ENCODE measurements at places on chromosomes 4 and X.

DNA sequence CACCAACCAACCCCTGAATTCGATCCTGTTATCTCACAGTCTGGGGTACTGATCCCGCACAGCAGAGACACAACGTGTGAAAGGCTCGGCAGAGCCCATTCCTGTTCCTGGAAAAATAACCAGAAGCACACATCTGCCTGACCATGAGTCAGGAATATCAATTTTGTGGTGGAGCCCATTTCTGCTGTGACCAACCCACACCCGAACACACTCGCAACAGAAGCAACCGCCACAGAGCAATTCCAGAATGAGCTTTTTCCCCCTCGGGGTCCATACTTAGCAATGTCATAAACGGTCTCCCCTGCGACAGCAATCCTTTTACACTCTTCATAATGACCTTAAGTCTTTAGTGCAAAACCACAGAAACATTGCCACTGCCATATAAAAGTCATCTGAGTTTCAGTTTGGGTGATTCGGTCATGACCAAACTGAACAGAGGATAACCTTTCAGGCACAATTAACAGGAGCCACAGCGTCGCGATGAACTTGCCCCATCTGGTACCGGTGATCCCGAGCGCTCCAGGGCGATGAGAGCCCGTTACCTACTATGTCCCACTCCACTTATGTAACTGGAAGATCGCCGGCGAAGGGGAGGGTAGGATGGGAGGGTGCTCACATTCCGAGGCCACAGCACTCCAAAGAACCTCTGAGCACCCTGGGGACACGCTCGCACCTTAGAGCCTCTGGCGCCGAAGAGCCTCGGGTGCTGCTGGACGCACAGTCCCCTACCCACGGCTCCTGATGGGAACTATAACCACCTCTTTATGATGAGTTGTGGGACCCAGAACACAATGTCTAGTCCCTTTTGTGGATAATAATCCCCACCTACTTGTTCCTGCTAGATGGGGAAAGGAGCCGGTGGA is 1.1 kb downstream of the MECP2 start:
- no peak for DNase-seq

DNA sequence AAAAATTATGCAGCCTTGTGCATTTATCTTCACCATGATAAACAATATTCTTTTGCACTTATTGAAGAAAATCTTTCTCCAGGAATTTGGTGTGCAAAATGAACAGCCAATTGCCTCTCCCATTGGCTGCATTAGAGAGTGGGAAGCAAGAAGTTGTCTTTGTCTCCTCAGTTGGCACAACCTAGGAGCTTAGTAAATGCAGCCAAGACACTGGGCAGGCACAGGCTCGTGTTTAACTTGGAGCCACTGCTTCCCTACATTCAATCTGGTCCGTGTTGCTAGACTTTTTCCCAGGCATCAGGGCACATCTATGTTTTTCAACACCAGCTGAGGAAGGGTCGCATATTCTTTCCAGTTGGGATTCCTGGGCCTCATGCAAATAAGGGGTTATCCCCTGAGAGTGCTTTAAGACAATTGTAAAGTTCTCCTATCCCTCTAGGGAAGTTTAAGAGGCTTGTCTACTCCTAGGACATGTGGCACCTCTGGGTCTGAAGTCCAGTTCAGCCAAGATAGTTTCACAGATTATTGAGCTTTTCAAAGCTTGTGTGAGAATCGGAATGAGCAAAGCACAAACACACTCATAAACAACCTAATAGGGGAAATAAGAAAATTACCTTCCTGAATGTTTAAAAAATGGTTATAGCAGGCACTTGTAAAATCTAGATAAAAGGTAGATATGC is 31.8 kb upstream of the SRD5A3 start:
- DNase-seq = no peak

GRCh38 chr4:94352163-94352562 is 9.5 kb upstream of the HPGDS start:
- no peak for DNase-seq

DNA sequence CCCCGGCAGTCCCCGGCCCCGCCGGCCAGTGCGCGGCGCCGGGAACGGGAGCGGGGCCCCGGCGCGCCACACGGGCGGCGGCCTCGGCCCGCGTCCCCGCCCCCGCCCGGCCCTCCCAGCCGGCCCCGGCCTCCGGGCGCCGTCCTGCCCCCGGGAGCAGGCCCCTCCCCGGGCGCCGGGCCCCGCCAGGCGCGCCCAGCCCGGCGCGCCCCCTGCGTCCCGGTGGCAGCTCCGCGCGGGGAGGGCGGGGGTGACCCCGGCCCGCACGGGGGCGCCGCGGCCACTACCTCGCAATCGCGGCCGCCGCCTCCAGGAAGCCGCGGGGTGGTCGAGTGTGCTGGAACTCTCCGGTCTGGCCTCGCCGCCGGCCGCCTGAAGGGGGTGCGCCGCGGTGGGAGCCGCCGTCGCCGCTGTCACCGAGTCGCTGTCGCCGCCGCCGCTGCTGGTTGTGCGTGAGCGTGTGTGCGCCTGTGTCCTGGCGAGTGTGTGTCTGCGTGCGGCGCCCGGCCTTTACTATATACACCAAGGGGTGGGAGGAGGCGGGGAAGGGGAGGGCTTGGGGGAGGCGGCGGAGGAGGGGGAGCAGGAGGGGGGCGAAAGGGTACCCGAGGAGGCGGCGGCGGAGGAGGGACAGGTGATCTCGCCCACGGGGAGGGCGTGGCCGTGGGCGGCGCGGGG is at the start of gene RAI2:
TSS of gene RAI2 (minus strand) at position 488 of the 678 bp plus-strand sequence. CDS start 59,288 bp downstream, outside the sequence.
- no peak for DNase-seq

- no peak for DNase-seq
These were observed 45.6 kb upstream of the CHRNA9 start for GRCh38 chr4:40289366-40290188.

GRCh38 chr4:80486603-80487002 is 151.1 kb downstream of the CFAP299 start:
- no peak for DNase-seq

GRCh38 chrX:2732076-2732475 is 19.8 kb upstream of the XG start:
- DNase-seq = no peak

DNA sequence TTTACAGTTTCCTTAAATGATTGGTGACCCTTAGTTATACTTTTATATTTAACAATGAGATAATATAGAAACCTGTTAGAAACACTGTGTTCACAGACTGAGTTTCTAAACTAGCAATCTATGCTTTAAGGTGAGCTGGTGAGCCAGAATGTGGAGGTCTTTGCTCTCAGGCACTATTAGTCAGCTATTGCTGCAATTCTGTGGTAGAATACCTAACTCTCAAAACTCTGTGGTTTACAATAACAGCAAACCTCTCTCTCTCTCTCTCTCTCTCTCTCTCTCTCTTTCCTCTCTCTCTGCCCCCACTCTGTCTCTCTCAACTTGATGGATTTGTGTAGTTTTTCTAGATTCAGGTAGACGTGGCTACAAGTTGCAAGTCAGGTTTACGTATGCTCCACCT is 17.6 kb upstream of the LCORL start:
- DNase-seq = no peak

DNA sequence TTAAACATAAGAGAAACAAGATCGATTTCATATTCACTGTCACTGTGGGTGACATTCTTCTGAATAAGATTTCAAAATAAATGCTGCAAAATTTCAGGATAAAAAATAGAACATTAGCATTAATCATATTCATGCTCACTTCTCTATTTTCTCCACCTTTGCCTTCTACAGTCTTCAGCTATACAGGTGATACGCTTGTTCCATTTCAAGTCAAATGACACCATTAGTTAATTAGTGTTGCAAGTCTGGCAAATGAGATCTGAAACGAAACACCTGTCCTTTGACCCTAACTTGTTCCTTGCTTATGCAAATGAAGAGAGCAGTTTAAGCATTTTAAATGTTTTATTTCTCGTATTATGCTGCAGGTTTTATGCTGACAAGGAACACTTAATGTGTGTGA is 667.5 kb upstream of the MAGEB2 start:
- no peak for DNase-seq

DNA sequence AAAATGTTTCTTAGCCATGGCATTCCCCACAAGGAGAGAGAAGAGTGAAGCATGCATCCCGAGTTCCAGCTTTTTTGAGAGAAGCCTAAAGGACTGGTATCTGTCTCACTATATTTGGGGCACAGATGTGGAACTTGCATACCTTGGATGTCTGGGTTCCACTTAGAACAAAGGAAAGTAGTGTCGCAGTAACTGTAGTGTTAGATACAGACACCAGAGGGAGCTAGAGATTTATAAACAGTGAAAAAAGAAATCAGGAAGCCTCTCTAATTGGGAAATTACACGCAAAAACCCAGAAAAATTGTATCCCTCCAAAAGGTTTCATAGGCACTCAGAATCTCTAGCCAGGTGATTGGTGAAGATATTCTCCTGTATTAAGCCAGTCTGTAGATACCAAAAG is 34.4 kb downstream of the AGTR2 start:
- no peak for DNase-seq

DNA sequence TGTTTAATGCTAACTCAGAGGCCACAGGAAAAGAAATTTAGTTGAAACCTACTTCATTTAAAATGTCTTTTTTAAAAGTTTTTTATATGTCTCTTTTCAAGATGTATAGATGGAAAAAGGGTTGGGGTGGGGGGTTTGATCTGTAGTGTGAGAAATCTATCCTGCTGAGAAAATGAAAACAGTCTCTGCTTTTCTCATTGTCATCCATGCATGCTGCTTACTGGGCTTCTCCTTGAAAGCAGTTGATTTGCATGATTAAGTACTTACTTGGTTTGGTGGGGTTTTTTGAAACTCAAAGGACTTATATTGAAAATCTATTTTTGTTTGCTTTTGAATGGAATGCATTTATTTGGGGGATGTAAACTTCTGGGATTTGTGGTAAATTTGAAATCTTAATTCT is 313.6 kb upstream of the DKK2 start:
- DNase-seq = no peak

DNA sequence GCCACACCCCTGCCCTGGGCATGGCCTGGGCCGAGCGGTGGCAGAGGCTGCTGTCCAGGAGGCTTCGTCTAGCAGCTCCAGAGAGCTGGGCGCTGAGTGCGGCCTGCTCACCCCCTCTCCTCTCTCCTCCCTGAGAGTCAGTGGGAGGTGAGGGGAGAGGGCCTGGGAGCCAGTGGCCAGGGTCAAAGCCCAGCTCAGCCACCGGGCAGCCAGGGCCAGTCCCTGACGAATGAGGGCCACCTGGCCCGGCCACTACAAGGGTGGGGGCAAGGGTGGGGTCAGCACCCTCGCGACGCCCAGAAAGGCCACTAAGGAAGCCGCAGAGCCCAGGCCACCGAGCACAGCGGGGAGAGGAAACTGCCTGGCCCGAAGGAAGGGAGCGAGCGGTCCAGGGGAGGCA is 131.7 kb downstream of the FAM53A start:
- no peak for DNase-seq

DNA sequence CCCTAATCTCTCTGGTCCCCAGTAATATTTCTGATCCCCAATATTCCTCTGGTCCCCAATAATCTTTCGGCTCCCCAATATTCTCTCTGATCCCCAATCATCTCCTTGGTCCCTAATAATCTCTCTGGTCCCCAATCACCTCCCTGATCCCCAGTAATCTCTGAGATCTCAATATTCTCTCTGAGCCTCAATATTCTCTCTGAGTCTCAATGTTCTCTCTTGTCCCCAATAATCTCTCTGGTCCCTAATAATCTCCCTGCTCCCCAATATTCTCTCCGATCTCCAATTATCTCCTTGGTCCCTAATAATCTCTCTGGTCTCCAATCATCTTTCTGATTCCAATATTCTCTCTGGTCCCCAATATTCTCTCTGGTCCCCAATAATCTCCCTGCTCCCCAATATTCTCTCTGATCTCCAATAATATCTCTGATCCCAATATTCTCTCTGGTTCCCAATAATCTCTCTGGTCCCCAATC is 17.9 kb downstream of the P2RY8 start:
- no peak for DNase-seq

DNA sequence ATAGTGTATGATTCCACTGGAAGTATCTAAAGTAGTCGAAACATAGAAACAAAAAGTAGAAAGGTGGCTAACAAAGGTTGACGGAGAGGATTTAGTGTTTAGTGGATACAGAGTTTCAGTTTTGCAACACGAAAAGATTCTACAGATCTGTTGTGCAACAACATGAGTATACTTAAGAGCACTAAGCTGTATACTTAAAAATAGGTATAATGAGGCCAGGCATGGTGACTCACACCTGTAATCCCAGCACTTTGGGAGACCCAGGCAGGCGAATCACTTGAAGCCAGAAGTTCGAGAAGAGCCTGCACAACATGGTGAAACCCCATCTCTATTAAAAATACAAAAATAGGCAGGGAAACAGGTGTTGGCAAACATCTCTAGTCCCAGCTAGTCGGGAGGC is 7.9 kb upstream of the ATRX start:
- no peak for DNase-seq

GRCh38 chr4:26365537-26366150 is 44.8 kb downstream of the RBPJ start:
- no peak for DNase-seq

GRCh38 chr4:26133840-26134239 is 187.0 kb upstream of the RBPJ start:
- no peak for DNase-seq

DNA sequence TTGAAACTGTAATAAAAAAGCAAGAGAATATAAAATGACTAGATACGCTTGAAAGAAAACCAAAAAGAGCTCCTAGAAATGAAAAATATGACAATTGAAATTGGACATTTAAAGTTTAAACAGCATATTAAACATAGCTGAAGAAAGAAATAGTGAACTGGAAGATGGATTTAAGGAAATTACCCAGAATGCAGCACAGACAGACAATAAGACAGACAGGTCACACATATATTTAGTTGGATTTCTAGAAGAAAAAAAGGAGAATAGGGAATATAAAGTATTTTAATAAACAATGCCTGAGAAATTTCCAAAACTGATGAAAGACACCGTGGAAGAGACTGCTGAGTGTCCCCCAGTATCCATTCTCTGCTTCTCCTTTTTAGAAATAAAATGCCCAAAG is 6.6 kb downstream of the DUSP9 start:
- DNase-seq = no peak

DNA sequence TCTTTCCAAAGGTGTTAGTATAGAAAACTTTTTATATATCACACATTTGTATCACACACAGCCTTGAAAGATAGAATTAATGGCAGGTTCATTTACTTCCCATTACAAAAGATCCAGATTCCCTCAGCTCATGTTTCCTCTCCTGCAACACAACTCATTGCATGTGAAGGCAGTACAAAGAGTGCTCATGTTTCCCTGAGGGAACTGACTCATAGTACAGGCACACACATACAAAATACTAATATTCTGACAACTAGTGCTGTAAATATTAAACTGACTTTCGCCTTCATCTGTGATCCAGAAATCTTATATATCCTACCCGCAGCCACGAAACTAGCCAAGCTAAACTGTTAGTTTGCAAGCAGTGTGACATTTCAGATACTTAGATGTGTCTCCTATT is 819.8 kb upstream of the PCDH7 start:
- DNase-seq = no peak
